Esophagus mucosa (tissue), 1 donor: ENCODE measurements at places on chromosomes 11 and 22. TPM values are rescaled to one million over a fixed set of nuclear protein-coding genes. Genes with fewer than 3 reads are reported as not detected.
A peak's percentile ranks its signal among the peaks of the same experiment; 100 is the strongest.

GRCh38 chr11:115333121-115333520, 171.1 kb downstream of the CADM1 start:
- ATAC-seq: no peak

DNA sequence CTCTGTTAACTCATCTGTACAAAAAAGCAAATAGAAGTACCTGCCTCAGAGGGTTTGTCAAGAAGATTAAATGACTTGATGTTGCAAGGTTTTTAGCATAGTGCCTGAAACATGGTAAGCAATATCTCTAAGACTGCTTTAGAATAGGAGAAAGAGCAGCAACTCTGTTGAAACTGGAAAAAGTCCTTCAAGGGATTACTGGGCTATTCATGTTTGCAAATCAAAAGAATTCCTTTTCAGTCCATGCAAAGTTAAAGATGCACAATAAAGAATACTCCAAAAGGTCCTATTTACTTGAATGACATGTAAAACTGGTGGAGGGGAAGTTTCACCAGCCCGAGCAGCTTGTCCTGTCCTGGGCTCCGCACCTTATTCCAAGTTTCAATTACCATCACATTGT, 70.6 kb downstream of the C2CD3 start:
- no peak for ATAC-seq

DNA sequence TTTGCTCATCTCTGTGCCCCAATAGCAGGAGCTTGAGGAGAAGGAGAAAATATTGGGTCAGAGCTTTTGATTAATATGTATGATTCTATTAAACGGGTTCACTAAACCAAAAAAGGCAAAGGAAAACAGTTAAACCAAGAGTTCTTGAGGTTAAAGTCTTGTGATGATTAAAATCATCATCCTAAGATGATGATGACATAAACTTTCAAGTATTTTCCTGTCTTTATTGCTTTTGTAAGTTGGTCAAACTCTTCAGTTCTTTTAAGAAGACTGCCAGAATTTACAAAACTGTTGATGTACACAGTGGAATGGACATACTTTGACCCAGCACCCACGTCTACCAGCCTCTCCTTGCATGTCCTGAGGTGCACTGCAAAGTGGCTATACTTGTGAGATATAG, 41.0 kb downstream of the FDX1 start:
- no peak for ATAC-seq

GRCh38 chr11:55658608-55659007, 3.4 kb upstream of the OR4C6 start:
- ATAC-seq: no peak

DNA sequence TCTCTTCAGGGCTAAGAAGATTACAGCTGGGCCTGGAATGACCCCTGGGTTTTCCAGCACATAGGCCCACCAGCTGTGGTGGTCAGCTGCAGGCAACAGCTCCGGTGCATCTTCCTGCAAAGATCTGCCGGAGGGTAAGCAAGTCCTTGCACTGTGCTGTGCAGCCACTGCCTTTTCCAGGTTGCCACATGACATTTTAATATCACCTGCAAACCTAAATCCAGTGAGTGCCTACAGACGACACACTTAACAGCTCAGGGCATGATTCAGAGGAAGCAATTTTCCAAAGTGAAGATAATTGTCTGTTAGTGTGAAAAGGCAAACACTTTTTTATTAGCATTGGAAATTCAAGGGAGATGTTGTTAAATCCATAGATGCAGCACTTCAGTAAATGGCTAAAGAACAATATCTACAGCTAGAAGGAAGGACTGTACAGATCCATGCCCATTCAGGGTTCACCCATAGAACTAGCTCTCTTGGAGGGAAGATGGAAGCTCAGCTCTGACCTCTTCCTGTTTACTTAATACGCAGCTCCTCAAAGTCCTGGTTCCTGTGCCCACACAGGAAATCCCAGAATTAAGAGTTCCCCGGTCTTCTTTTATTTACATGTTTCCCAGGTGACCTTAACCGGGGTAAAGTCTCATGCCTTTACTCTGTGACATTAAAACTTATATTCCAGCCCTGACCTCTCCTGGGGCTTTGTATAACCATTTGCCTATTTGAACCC, 13.3 kb upstream of the NRIP3 start:
- no peak for ATAC-seq

GRCh38 chr11:66155387-66156073, 85.5 kb downstream of the PACS1 start:
- ATAC-seq: no peak

DNA sequence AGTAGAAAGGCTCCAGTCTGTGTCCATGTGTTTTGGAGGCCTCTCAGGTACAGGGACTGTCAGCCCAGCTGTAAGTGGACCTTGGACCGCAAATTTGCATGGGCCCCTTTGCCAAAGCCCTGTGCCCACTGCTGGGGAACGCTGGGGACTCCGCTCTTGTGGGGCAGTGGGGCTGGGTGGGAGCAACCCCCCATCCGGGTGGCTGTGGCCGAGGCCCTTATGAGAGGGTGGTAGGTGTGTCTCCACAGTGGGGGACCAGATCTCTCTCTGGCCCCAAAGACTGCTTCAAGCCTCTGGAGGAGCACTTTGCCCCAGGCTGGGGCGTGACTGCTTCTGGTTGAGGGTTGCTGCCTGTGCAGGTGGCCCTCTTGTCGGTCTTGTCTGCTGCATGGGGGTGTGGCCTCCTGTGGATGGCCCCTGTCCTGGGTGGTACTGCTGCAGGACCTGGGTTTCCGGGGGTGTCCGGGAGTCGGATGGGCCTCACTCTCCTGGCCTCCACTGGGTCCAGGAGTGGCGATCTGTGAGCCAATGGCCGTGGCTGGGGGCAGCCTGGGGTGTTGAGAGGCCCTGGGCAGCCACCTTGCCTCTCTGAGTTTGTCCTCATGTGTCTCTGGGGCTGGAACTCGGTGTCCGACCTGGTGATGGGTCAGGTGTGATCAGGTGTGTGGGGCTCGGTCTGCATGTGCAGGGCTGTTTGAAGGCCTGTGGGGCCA, 15.9 kb downstream of the KCNQ1 start:
- no peak for ATAC-seq

DNA sequence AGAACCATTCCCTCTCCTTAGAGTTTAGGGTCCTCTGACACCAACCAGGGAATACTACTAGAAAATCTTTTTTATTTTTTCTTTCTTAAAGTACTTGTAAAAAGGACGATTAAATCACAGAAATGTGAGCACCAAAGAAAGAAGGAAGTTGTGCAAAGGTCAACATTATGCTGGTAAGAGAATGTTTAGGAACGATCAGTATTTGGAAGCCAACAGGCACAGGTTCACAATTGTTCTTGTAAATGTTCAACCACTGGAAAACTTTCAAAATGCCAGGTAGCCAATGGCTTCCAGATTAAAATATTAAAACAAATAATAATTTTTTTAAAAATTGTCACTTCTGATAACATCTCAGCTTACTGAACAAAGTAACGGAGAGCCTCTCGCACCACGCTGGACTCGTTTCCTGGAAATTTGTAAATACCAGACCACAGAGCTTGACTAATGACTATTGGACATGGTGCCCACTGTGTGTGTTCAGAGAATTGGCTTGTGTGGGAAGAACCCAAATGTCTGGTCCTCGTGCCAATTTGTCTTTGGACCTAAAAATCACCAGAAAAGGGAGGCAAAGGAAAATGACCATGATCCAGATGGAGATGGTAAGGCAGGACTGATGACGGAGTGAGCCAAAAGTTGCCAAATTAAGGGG, 20.8 kb downstream of the COMMD9 start:
- no peak for ATAC-seq

GRCh38 chr22:45976254-45977002, 534 bp downstream of the WNT7B start:
- ATAC-seq: no peak

GRCh38 chr11:64027651-64028397, 7.9 kb upstream of the FLRT1 start:
- ATAC-seq: no peak

DNA sequence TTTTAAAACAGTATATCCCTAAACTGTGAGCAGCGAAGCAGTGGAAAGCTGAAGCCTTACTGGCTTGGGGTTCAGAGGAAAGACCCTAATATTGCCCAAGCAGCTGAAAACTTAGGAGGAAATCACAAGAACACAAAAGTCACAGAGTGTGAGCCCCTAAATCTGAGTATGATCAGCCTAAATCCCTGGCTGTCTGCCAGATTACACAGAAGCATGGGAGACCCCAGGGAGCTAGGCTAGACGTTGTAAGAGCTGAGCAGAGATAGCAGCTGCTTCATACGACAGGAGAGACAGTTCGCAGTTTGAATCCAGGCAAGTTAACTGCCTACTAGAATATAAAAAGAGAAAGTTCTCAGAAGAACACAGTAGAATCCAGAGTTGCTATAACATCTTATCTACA, 81.2 kb downstream of the PACS1 start:
- ATAC-seq: no peak

GRCh38 chr11:115527534-115528125, 23.4 kb upstream of the CADM1 start:
- peak; percentile 46 for ATAC-seq

Gene METTL15
- 9.5 TPM for total RNA-seq

Gene TRPM5
- not detected for total RNA-seq

Gene HTR3B
- total RNA-seq: 0.28 TPM

Gene TYR
- not detected for total RNA-seq

Gene FAM180B
- total RNA-seq: not detected

Gene SLC2A11
- total RNA-seq: 1.2 TPM

Gene RIMBP3B
- total RNA-seq: not detected
